ENCODE measurements at places on chromosomes 4 and X.
A peak's percentile ranks its signal among the peaks of the same experiment; 100 is the strongest.

- no peak for DNase-seq
These were observed 49.8 kb downstream of the SCLT1 start for GRCh38 chr4:129043523-129043922.

GRCh38 chr4:174707051-174707676 lies 121.9 kb downstream of the GLRA3 start:
- DNase-seq, result no peak

GRCh38 chrX:55030271-55031205 lies at the start of gene ALAS2:
Gene ALAS2 (minus strand): TSS chrX:55030977. CDS start chrX:55026000, 4,977 bp downstream.
- no peak for DNase-seq

GRCh38 chrX:69231903-69232302 lies 66.7 kb upstream of the PJA1 start:
- DNase-seq, result peak; percentile 9

DNA sequence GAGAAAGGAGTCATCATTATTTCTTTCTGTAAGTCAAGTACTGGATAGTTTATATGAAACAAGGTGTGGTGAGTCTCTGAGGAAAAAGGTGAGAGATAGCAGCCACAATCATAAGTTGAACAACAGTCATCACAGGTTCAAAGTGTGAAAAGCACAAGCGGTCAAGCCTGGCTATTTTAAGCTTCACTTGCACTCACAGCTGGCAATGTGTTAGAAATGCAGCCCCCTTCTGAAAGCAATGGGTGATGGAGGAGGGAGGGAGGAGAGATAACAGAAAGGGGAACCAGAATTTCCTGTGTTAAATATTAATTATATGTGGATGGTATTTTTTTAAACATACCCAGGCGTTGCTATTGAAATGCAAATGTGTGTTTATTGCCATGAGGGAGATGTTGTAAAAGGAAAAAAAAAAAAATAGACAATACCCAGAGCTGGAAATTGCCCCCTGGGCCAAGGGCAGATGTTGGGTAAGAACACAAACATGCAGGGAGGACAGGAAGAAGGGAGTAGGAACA lies 26.9 kb upstream of the BMP3 start:
- no peak for DNase-seq

- DNase-seq, result peak; percentile 42
These were observed at the start of gene EFHC2 for GRCh38 chrX:44343412-44344141. Gene EFHC2 (minus strand): TSS chrX:44343672. CDS start chrX:44343588, 84 bp downstream.
